ENCODE measurements at places on chromosomes 11 and 22. TPM values are rescaled to one million over a fixed set of nuclear protein-coding genes. Genes with fewer than 3 reads are reported as not detected.

DNA sequence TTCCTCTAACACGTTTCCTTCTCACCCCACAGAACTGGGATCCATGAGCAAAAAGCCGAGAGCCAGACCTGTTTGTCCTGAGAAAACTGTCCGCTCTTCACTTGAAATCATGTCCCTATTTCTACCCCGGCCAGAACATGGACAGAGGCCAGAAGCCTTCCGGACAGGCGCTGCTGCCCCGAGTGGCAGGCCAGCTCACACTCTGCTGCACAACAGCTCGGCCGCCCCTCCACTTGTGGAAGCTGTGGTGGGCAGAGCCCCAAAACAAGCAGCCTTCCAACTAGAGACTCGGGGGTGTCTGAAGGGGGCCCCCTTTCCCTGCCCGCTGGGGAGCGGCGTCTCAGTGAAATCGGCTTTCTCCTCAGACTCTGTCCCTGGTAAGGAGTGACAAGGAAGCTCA, 24.0 kb downstream of the CD5 start:
- DNase-seq: no peak
- no peaks in the 10 kb centered on the region for H3K27me3 ChIP-seq
- no peak overlapping the region for H3K4me3 ChIP-seq
- H3K27ac ChIP-seq: no peak overlapping the region
- no peaks in the 10 kb centered on the region for H3K36me3 ChIP-seq

The AQP11 gene
- 2.6 TPM for total RNA-seq

GRCh38 chr11:22786475-22786874, 43.1 kb downstream of the SVIP start:
- no peak for DNase-seq
- no peak overlapping the region for H3K4me3 ChIP-seq
- H3K4me1 ChIP-seq: no peaks in the 10 kb centered on the region
- no peak overlapping the region for H3K27ac ChIP-seq
- no peaks in the 10 kb centered on the region for H3K36me3 ChIP-seq

DNA sequence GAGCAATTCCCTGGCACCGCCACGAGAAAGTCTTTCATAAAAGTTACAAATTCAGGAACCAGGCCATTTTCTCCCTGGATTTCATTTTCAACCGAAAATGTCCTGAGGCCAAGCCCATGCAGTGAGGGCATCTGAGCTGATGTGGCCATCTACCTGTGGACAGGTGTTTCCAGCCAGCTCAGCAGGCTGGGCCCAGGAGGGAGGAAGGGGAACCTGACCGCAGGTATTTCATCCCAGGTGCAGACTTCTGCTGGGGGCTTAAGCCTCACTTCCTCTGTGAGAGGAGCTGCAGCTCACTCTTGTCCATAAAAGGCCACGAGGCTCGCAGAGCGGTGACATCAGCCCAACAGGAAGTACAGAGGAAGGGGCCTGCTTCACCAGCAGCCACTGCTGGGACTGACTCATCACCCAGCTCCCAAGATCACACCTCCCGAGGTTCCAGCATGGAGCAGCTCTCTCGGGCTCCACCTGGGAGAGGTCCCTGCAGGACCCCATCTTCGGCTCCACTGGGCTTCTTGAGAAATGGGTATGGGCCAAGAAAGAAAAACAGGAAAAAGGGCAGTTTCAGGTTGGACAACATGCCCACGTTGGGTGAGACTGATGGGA, 56.4 kb downstream of the MYH9 start:
- H3K36me3 ChIP-seq: peaks cover 93% of the 10 kb centered on the region
- H3K4me1 ChIP-seq: peaks cover 57% of the 10 kb centered on the region
- no peaks in the 10 kb centered on the region for H3K27me3 ChIP-seq
- peak; percentile 92 for DNase-seq
- peak overlapping the region; percentile 69 for H3K27ac ChIP-seq
- no peak overlapping the region for H3K4me3 ChIP-seq

DNA sequence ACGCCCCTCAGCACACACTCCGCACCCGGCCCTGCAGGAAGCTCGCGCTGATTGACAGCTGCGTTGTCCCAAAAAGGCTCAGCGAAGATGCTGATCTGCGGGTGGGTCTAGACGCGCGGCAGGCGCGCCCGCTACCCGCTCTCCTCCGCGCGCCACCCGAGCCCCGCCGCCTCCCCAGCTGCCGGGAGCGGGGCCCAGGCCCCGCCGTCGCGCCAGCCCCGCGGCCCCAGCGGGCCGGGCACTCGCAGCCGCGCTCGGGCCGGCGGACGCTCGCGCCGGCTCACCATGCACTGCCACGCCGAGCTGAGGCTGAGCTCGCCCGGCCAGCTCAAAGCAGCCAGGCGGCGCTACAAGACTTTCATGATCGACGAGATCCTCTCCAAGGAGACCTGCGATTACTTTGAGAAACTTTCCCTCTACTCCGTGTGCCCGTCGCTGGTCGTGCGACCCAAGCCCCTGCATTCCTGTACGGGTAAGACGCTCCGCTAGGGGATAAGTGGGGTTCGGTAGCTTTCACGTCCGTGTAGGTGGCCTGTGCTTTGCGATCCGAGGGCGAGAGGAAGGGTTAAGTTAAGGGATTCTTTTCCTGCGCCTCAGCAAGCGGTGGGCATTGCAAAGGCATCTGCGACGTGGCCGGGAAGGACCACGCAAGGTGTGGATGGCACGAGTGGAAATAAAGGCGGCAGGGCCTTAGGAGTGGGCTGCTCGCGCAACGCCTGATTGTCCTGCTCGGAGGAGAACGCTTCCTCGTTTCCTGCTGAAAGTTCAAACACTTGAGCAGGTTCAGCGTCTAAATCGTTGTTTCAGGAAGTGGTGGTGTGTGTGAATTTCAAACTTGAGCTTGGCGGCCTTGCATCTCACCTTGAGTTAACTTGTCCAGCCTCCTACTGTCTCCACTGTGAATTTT, at the start of gene BARX2:
Gene BARX2, plus strand, starts transcription at position 98 of the 907 bp plus-strand sequence. Its CDS starts 188 bp downstream, at position 286.
- peak within 1 kb of the TSS; percentile 79 for H3K4me3 ChIP-seq
- H3K27me3 ChIP-seq: peaks cover 83% of the 10 kb centered on the region

- no peaks in the 10 kb centered on the region for H3K27me3 ChIP-seq
- no peaks in the 10 kb centered on the region for H3K4me1 ChIP-seq
- no peak overlapping the region for H3K27ac ChIP-seq
These were observed 17.8 kb downstream of the CHADL start for GRCh38 chr22:41222846-41223507.

GRCh38 chr11:6611963-6612212, 128 bp downstream of the TAF10 start:
- no peak overlapping the region for H3K27ac ChIP-seq
- H3K36me3 ChIP-seq: peaks cover 61% of the 10 kb centered on the region
- H3K4me3 ChIP-seq: peak overlapping the region; percentile 90
- no peaks in the 10 kb centered on the region for H3K4me1 ChIP-seq
- no peaks in the 10 kb centered on the region for H3K27me3 ChIP-seq

DNA sequence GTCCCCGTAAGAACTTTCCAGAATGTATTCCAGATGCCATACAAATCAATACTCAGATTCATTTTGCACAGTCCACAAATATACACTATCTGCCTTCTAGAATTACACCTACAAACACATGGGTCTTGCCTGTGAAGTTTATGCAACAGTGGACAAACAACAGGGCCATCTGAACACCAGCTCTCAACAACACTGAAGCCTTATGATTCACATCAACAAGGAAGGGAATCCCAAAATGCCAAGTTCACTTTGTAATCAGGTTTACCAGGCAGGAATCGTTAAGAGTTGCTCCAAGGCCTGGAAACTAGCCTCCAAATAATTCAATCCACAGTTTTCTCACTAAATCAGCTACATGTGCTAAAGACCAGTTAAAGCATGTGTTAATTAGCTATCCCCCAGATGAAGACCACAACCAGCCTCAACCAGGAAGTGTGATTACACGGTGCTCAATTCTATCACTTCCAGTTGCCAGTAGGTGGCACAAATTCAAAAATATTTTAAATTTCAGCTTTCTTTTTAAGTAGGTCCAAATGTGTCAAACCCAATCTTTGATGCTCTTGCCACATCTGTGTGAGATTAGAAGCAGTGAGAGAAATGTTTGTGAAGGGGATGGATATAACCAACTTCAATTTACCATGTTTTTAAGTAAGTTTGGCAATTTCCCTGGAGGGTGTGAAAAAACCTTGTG, 139.1 kb upstream of the BDNF start:
- no peak for DNase-seq
- H3K4me1 ChIP-seq: no peaks in the 10 kb centered on the region
- H3K27me3 ChIP-seq: peaks cover 87% of the 10 kb centered on the region
- no peak overlapping the region for H3K27ac ChIP-seq
- no peak overlapping the region for H3K4me3 ChIP-seq

DNA sequence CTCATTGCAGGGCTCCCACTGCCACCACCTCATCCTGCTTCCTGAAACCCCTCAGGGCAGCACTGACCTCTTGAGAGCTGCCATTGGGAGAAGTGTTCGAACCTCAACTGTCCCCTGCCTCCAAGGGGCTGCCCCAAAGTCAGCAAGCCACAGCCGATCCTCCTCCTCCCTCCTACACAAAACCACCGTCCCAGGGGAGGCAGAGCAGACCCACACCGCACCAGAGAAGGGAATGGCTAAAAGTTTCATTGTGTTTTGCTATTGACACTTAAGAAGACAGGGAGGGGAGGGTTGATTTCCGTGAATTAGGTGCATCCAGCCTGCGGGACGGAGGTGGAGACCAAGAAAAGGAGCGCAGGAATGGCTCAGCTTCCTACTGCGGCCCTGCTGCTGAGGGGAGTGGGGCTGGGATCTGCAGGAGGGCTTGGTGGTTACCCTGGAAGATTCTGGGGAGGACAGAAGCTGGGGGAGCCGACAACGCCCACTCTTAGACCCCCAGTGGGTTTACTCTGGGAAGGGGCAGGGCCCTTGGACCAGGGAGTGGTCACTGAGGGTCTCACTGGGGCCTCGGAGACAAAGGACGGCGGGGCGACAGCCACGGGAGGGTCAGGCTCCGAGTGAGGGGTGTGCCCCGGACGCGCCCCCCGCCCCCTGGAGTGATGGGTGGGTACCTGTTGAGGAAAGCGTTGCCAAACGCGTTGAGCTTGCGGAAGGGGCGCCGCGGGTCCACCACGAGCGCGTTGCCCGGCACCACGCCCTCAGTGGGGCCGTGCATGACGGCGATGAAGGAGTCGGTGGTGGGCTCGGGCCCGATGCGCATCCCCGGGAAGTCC, 815 bp downstream of the EHD1 start:
- no peaks in the 10 kb centered on the region for H3K4me1 ChIP-seq
- DNase-seq: peak; percentile 62
- peak overlapping the region; percentile 96 for H3K4me3 ChIP-seq
- no peaks in the 10 kb centered on the region for H3K27me3 ChIP-seq
- peaks cover 9% of the 10 kb centered on the region for H3K36me3 ChIP-seq

The PGA4 gene
- 0.62 TPM for total RNA-seq

DNA sequence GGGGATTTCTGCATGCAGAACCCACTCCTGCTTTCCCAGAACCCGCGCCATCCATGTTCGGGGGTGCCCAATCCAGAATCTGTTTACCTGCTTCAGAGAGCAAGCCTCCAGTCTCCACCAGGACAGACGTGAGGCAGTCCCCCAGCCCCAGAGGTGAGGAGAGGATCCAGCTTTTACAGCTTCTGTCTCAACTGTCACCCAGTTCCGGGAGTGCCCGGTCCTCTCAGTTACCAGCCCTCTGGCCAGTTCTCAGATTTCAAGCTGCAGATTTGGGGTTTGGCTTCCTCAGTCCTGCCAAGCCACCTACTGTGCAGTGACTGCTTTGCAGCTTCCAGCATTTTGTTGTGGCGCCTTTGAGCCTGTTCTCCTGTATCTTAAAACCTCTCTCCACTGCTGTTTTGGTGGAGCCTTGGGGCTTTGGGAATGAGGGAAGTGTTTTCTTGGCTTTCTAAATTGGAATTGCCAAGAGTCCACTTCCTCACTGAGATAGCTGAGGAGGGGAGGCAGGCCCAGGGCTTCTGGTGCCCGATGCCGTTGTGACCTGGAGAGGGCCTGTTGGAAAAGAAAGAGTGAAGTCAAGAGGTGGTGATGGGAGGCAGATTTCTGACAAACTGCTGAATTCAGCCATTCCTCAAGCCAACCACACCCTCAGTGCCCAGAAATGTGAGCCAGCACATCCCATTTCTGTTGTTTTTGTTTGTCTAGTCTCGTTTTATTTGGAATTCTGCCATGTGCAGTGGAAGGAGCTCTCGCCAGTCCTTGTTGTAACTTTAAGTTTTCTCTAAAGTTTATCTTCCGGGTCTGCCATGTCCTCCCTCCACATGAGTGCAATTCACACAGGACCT, 513.4 kb downstream of the TBC1D22A start:
- H3K36me3 ChIP-seq: no peaks in the 10 kb centered on the region
- no peaks in the 10 kb centered on the region for H3K27me3 ChIP-seq
- H3K4me3 ChIP-seq: no peak overlapping the region
- DNase-seq: no peak

DNA sequence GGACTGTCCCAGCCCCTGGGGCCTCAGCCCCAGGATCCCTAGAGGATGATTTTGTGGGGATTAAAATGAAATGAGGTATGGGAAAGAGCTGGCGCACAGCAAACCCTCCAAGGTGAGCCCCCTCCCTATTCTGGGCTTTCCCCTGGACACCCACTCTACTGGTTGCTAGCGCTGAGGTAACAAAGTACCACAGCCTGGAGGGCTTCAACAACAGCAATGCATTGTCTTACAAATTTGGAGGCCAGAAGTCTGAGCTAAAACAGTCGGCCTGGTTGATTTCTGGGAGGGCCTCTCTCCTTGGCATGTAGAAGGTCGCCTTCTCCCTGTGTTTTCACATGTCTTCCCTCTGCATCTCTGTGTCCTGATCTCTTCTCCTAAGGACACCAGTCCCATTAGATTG, 913.6 kb downstream of the NTM start:
- H3K27ac ChIP-seq: no peak overlapping the region
- H3K27me3 ChIP-seq: peaks cover 52% of the 10 kb centered on the region
- no peak overlapping the region for H3K4me3 ChIP-seq
- DNase-seq: no peak
- no peaks in the 10 kb centered on the region for H3K4me1 ChIP-seq

DNA sequence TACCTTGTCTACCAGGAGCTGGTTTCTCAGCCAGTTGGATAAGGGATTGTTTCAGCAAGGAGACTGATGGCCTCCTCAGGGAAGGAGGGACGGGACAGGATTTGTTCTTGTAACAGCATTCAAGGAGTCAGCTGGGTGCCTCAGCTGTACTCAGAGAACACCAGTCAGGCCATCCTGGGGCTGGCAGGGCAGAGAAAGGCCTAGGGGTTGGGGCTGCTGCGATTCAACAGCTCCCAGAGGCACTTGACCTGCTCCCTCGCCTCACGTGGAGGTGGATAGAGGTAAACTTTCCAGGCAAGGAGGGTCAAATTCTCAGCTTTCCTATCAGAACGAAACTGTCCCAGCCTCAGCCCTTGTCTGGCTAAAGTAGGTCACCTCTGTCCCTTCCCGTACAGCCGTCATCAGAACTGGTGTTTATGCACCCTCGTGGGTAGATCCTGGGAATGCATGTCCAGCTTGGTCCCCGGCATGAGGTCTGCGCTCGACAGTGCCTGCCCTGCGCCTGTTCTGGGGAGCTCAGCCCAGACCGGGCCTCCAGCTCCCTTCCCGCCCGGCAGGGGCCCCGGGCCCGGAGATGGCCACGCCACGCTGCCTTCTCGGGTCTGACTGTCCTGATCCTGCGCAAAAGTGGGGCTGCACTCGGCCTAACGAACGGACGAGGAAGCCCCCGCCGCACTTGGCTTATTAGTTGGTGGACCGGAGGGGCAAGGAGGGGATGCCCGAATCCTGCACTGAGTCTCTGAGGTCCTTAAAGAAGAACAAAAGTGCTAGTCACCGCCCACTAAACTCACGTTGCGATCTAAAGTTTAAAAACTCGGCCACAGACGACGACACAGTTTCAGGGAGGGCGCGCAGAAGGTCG, 762 bp upstream of the CCDC134 start:
- peaks cover 11% of the 10 kb centered on the region for H3K4me1 ChIP-seq
- no peaks in the 10 kb centered on the region for H3K27me3 ChIP-seq
- DNase-seq: peak; percentile 72
- no peaks in the 10 kb centered on the region for H3K36me3 ChIP-seq
- no peak overlapping the region for H3K27ac ChIP-seq
- H3K4me3 ChIP-seq: peak overlapping the region; percentile 84

- peaks cover 35% of the 10 kb centered on the region for H3K36me3 ChIP-seq
- H3K4me1 ChIP-seq: no peaks in the 10 kb centered on the region
- no peak overlapping the region for H3K4me3 ChIP-seq
- no peak for DNase-seq
- no peak overlapping the region for H3K27ac ChIP-seq
These were observed 12.0 kb downstream of the SART1 start for GRCh38 chr11:65973439-65974110.

The PGA5 gene
- total RNA-seq: 0.75 TPM
